ENCODE measurements at places on chromosomes 7 and 10.

- DNase-seq: peak; percentile 6
Measured at GRCh38 chr10:101903827-101904550, 60.4 kb upstream of the KCNIP2 start.

GRCh38 chr10:77162697-77163096 is 474.9 kb downstream of the KCNMA1 start:
- DNase-seq: no peak

DNA sequence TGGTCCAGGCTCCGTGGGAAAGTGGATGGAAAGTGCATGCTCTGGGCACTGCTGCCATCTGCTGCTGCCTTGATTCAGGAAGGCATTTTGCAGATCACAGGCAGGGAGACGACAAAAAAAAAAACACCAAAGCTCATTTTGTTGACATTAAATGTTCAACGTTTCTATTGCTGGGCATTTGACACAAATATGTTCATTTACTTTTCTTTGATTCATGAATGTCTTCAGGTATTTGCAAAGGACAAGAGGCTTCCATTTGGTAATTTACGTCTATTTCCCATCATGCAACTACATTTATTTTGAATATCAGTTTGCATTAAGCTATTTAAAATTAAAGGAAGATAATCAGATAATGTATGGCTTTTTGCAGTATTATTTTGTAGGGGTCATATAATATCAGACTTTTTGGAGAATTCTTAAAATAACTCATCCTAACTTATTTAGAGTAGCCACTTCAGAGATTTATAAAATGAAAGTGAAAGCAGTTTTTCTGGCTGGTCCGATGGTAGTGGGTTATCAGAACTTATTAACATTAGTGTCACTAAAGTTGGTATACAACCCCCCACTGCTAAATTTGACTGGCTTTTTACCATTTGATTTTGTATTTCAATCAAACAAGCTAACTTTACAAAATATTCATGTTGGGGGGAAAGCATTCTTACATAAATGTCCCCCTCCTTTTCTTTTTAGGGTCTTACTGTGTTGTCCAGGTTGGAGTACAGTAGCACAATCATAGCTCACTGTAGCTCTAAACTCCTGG is 65.3 kb downstream of the PDIA4 start:
- DNase-seq: peak; percentile 36

GRCh38 chr7:145092766-145093165 is 256.9 kb upstream of the TPK1 start:
- DNase-seq: no peak

DNA sequence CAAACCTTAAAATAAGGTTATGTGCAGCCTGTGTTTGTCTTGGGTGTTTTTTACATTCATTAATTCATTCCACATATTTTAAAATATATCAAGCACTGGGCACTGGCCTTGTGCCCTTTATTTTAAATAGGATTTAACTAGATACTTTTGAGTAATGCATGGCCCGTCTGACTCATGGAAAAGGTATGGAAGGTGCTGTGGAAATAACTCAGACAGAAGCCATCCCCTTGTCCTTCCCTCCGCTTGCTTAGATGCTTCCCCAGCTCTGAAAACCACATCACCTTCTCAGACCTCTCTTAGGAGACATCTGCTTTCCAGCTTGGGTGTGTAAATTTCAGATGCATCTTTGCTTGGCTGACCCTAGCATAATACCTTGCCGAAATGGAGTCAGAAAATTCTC is 30.5 kb downstream of the SLC18A2 start:
- DNase-seq: no peak
